ENCODE measurements at places on chromosomes 5 and 9.

DNA sequence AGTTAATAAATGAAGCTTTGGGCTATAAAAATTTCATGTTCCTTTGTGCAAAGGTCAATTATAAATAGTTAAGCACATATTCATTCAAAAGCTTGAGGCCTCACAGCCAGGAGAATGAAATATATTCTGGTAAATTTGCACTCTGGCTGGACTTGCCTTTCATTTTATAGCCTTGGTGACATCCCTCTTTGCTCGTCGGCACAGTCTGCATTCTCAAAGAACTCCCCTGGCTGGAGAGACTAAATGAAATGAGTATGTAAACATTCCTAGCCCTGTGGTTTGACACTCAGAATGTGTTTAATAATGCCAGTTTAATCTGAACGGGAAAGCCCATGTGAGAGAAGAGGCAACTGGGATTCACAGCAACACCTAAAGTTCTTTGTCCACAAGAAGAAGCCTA, 285.6 kb downstream of the BRINP1 start:
- DNase-seq, result peak; percentile 62

GRCh38 chr5:134459491-134459890, 47.8 kb upstream of the CDKN2AIPNL start:
- no peak for DNase-seq

DNA sequence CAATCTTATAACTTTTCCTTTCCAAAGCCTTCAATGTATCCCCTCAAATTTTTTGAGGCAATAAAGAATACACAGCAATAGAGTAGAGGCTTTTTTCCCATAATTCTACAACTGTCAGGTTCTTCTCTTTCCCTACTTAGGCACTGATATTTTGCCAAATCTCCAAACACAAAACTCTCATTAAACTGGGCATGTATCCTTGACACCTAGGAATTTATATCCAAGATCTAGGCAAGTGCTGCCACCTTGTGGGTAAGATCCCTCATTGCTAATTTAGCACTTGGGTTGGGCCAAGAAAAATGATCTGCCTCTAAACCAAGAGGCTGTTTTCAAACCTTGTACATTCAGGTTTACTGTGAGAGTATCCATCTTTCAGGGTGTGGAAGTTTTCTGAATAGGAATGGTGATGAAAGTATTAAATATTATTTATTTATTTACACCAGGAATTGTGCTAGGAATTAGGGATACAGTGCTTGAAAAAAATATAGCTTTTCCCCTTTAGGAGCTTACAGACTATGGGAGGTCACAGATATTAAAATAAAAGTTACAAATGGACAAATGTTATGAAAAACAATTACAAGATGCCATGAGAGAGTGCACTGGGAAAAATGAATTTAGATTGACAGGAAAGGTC, 17.6 kb downstream of the TSTD2 start:
- peak; percentile 8 for DNase-seq

- DNase-seq, result no peak
Measured at GRCh38 chr9:32426278-32426939, 42.0 kb downstream of the ACO1 start.

GRCh38 chr5:66596636-66597182, 516 bp downstream of the MAST4 start:
- no peak for DNase-seq

DNA sequence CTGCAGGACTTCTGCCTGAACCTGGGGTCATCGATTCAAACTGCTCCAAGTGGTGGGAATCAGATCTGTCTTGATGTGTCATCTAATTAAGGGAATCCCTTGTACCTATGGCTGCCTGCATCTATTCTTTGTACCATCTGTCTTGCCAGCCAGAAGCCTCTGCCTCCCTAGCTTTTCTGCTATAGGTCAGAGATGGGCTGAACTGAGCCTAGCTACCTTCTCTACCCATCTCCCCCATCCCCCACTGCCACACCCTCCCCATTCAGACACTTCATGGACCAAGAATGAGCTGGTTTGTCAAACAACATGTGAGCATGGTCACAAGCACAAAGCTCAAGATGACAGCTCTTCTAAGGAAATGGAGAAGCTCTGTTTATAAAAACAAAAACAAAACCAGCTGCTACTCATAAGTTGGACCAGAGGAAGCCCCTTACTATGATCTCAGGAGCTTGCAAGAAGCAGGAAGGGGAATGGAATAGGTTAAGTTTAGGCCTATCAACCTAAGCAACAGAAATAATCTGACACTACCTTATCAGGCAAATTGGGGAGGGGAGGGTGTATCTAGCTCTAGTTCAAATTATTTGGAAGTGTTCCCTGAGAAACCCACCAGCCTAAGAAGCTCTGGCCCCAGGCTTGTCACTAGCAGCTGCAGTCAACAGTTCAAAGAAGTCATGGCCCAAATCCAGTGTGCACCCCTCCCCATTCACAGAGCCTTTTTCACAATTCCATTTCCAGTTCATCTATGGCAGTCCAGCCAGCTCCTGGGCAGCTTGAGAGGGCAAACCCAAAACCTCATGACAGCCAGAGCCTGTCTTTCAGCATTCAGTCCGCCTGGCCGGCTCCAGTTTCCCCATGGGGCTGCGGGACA, 29.9 kb downstream of the SKP1 start:
- DNase-seq, result no peak

GRCh38 chr9:91036826-91037510, 235.3 kb downstream of the SYK start:
- DNase-seq, result peak; percentile 81

DNA sequence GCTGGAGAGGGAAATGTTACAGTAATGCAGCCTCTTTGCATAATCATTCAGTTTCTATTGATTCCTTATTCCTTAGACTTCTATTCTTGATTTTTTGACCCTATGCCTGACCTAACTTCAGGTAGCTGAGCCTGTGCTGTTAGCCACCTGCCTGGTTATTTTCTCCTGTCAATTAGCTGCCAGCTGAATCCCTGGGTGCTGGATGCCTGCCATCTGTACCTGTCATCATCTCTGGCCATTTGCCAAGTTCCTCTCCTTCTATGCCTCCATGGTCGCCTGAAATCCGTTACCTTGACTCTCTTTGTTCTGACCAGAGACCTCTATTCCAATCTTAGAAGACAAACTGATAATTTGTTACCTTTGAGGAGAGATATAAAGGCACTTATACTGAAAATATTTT, 178.3 kb downstream of the CAVIN4 start:
- peak; percentile 84 for DNase-seq

- DNase-seq, result no peak
Measured at GRCh38 chr5:94192658-94193391, 425.6 kb downstream of the KIAA0825 start.

DNA sequence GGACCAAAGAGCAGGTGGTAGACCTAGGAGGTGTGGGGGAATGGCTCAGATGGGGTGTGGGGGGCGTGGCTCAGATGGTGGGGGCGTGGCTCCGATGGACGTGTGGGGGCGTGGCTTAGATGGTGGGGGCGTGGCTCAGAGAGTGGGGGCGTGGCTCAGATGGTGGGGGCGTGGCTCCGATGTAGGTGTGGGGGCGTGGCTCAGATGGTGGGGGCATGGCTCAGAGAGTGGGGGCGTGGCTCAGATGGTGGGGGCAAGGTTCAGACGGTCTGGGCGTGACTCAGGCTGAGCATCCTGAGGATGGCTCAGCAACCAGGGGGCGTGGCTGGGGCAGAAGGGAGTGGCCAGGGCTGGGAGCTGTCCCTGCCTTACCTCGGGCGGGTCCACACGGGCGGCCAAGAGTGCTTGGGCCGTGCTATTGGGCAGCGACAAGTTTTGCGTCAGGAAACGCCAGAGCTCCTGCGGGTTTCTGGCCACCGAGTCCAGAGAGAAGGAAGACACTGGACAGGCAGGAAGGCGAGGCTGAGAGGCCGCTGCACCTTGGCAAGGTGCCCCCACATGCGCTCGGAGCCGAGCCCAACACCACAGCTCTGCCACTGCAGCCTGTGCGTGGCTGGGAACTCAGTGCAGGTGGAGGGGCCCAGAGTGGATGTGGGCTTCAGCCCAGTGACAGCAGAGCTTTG, 5.9 kb downstream of the ABCA2 start:
- peak; percentile 79 for DNase-seq

All from DMS153 (cell line).